ENCODE measurements at places on chromosomes 3 and 15. TPM values are rescaled to one million over a fixed set of nuclear protein-coding genes. Genes with fewer than 3 reads are reported as not detected.

DNA sequence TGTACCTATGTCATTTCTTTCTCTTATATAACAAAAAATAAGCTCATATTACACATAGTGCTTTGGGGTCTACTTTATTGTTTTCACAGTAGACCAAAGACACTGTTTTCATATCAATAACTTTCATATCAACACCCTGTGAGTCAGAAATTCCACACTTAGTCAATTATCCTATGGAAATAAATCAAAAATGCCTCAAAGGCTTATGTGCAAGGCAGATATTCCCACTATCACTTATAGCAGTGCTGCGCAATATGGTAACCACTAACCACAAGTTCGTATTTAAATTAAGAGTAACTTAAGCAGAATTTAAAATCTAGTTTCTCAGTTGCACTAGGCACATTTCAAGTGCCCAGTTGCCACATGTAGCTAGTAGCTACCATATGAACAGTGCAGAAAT, 15.9 kb downstream of the SCG3 start:
- no peak for DNase-seq

GRCh38 chr3:14222457-14222856, 43.8 kb downstream of the LSM3 start:
- DNase-seq, result no peak

DNA sequence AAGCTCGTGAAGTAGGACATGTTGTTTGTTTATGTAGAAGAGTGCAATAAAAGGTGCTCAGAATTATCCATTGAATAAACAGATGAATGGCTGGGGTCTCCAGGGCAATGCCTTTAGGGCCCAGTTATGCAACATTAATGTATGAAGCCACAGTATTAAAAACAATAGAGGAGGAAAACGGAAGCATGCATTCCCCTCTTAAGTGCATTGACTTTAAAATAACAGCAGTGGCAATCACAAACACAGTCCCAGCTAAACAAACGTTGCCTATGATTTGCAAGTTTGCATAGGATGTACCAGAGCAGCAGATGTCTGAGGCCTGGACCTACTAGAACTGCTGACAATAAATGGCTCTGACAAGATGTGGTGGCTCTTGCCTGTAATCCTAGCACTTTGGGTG, 60.6 kb upstream of the GCNT3 start:
- DNase-seq, result no peak

GRCh38 chr3:139491027-139491700, 14.8 kb upstream of the RBP2 start:
- no peak for DNase-seq

DNA sequence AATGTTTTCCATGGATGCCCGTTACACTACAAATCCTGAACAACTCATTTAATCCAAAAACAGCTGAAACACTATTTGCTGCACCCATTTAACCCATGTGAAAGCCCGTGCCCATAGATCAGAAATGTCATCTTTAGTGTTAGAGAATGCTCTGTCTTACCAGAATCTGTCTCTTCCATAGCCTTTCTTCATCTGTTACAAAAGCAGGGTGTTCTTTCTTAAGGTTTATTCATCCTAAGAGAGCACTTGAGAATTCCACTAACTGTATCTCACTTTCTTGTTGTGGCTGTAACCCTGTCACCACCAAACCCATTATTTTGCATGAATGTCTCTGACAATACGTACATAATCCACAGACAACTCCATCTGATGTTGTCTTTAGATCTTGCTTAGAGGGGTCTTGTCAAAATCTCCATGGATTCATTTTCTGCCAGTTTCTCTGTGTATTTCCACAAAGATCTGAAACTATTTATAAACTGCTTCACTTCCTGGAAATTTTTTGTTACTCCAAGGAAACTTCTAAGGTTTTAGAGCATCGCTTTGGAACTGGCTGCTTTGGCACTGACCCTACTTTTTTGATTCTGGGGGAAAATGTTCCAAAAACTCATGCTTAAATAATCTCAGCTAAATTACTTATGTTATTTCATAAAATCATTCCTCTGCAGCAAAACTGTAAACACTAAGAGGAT, 167.8 kb upstream of the CCDC54 start:
- no peak for DNase-seq

GRCh38 chr3:47568901-47569300, 9.8 kb downstream of the CSPG5 start:
- DNase-seq, result no peak

DNA sequence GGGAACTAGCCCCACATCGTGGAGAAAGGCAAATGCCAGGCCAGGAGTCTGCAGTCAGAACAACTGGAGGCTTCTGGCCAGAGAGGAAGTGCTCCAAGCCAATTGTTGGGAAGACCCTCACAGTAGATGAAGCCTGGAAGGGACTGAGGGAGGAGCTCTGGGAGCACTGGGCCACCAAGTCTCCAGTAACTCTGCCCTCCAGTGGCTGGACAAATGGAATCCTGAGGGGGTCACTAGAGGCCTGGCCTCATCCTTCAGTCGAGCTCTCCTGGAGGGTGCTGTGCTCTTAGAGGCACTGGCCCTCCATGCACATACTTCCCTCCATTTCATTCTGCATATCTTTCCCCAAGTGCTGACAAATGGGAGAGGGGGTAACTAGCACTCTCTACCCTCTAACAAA, 103.0 kb downstream of the MYLK start:
- no peak for DNase-seq

DNA sequence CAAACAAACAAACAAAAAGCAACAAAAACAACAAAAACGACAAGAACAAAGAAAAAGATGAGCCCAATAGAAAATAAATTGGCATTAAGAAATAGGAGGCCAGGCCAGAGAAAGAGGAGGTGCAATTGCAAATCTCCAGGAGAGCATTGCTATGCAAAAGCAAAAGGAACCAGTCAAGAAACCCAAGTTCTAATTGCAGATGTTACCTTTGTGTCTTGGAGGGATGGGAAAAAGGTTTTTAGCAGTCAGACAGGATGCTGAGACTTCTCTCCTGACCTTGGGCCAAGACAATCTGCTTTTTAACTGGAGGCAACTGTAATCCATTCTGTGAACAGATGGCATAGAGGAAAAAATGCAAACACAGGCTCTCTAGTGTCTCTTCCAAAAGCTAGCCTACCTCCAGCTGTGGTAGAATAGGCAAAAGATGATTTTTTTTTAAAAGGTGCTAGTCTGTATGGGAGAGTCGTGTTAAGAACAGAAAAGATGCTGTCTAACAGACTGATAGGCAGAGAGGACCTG, 56.4 kb downstream of the LSAMP start:
- no peak for DNase-seq

DNA sequence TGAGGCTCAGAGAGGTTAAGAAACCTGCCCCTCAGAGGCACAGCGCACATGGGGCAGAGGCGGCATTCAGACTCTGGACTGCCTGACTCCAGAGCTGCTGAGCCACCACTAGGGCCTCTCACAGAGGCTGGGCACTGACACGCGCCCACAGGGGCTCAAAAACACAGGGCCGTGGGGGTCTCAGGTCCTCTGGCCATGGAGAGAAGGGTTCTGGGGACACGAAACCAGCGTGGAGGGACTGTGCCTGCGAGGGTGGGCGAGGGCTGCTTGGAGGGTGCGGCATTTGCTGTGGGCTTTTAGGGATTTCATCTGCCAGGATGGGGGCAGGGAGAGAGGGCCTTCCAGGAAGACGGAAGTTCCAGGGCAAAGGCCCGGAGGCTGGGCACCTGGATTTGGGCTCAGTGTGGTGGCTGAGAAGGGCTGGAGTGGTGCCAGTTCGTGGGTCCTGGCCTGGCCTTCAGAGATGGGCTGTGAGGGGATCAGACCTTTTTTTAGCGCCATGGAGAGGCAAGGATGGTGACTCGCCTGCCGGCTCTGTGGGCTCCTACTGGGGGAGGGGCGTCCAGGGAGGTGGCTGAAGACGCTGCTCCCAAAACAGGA, 69.6 kb downstream of the EFCAB12 start:
- no peak for DNase-seq

GRCh38 chr3:50241713-50242380, 5.8 kb downstream of the GNAI2 start:
- no peak for DNase-seq

DNA sequence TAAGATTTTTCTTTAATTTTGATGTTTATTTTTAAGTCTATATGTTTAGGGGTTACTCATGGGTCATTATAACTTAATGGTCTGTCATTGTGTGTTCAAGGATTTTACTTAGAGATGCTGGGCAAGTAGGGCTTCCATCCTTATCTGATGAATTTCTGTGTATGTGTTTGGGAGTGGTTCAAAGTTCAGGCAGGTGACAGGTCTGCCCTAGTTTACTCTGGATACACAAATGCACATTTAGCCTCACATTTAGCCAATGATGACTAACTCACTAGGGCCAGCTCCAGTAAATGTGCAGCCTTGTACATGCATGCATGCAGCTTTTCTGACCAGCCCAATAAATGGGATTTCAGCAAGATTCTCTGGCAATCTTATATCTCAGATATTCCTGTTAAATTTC, 554.1 kb downstream of the SI start:
- DNase-seq, result no peak

- DNase-seq, result no peak
Observed at GRCh38 chr3:76021376-76021775, 236.0 kb upstream of the ZNF717 start.

DNA sequence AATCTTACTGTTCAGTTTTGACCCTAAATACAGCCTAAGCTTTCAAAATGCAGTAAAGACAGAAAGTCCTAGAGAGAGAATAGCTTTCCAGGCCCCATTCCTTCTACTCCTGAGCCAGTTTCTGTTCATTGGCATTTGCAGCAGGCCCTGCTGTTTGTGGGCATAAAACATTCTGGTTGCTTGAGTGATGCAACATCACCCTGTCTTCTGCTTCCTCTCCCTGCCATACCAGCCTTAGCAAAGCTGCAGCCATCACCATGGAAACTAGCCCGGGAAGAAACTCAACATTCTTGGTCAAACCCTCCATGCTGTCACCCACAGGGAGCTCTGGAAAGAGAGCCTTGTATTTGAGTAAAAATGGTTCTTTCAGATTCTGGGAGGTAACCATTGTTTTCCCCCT, 325.7 kb downstream of the MAGI1 start:
- peak; percentile 63 for DNase-seq

GRCh38 chr3:149417174-149417573, 39.7 kb upstream of the TM4SF1 start:
- no peak for DNase-seq

- DNase-seq, result no peak
Observed at GRCh38 chr15:72233769-72234168, 2.8 kb upstream of the PKM start.

CYP1A1 gene
- 0.49 TPM for total RNA-seq

SCN5A gene
- 1.9 TPM for total RNA-seq

SLC9C1 gene
- total RNA-seq, result not detected

GNAT1 gene
- not detected for total RNA-seq

OR4F6 gene
- total RNA-seq, result not detected

AMIGO3 gene
- total RNA-seq, result not detected

CLRN1 gene
- total RNA-seq, result not detected
